Skeletal muscle cell (primary cell): ENCODE measurements at places on chromosomes 6 and 20.

DNA sequence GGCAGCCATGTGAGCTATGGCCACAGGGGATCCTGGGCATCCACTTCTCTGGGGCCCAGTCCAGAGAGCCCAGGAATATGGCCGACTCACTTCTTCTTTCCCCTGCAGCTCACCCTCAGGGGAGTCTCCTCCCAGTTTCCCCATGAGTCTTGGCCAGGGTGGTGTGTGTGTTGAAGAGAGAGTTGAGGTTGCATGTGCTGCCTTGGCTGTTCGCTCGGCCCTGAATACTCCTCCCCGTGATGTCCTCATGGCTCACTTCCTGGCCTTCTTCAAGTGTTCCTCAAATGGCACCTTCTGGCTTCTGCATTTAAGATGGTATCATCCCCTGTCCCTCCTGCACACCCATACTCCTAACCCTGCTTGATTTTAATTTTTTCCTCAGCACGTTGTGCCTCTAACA is 3.2 kb upstream of the TREML1 start:
- no peak for DNase-seq

GRCh38 chr20:57259121-57259937 is 7.1 kb downstream of the BMP7 start:
- DNase-seq, result no peak

DNA sequence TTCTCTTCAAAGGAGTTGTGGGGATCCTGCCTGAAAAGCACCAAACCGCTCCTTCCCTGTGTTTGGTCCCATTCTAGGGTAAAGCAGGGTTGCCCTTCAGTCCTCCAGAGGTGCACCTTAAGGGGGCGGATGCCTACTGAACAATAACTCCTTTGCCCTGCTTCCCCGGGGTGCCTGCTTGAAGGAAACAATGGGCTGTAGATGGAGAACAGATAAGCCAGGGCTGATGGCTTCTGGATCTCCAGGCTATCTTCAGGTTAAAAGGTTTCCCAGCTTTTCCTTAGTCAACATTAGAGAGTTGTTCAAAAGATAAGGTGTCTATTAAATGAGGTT is 5.4 kb upstream of the PRDM1 start:
- no peak for DNase-seq

DNA sequence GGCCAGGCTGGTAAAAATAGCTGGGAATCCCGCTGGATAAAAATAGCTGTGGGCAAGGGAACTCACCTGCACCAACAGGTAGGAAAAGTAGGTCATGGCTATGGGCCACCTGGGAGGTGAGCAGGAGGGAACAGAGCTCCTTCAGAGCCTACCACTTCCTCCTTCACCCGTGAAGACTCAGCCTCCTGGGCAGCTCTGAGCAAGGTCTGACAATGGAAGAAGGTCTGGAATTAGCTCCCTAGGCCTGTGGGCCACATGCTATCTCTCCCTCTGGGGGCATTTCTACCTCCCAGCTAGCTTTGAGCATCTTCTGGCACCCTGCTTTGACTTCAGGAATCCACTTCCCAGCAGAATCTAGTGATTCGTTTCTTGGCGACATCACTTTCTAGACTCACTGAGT is 153.9 kb downstream of the MRPL14 start:
- DNase-seq, result no peak

GRCh38 chr6:139635401-139636130 is 261.1 kb upstream of the CITED2 start:
- DNase-seq, result no peak

DNA sequence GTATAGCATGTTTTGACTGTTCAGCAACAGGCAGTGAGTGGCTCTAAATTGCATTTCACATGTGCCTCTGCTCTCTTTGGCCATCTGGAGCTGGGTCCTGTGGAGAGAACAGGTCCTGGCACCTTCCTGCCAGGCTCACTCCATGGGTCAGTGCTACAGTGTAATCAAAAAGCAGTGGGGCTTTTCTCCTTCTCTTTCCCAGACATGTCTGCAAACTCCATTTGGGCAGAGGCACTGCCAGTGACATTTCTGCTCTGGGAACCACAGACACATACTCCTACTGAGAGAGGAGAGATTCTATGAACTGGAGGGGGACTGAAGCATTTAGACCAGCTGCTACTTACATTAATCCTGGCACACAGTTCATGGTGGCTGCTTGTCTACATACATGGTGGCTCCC is 68.3 kb upstream of the TRAF3IP2 start:
- no peak for DNase-seq

GRCh38 chr6:33412140-33413009 is 1.6 kb downstream of the PHF1 start:
- DNase-seq, result no peak

DNA sequence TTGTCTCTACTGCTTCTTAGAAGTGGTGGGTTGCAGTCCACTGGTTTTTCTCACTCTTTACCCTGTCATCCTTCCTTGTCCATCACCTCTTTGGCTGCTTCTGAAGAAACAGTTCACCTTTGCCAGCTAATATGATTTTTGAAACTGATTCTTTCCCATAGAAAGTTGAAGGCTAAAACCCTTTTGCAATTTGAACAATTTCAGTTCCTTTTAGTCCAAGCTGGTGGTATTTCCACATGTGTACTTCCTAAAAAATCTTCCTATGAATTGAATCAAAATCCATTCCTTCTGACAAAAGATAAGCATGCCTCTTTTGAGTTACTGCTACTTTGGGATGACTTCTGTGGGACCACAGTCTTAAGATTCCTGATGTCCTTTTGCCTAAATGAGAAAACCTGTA is 210.0 kb upstream of the MAN1A1 start:
- no peak for DNase-seq

GRCh38 chr6:93822434-93823265 is 403.3 kb upstream of the EPHA7 start:
- no peak for DNase-seq

GRCh38 chr20:4038047-4038459 is 22.7 kb upstream of the RNF24 start:
- no peak for DNase-seq

DNA sequence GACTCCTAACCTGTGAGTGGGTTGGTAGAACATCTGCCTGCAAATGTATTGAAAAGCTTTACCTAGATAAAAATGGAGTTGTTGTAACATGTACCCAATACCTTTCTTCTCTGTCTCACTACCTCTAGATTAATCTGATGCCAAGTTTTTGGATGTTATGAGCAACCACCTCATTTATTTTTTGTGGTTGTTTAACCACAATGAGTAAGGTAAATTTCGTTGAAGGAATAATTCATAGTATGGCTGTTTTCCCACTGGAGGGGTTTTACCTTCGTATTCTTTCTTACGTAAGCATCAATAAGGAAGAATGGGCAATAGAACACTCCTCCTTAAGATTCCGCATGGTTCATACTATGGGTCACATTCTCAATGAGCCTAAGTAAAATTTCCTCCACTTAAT is 165.4 kb downstream of the CDH26 start:
- DNase-seq, result no peak

- DNase-seq, result no peak
These were observed 56.0 kb upstream of the HEY2 start for GRCh38 chr6:125693480-125693879.

GRCh38 chr6:40442591-40442990 is 144.6 kb downstream of the LRFN2 start:
- DNase-seq, result no peak

DNA sequence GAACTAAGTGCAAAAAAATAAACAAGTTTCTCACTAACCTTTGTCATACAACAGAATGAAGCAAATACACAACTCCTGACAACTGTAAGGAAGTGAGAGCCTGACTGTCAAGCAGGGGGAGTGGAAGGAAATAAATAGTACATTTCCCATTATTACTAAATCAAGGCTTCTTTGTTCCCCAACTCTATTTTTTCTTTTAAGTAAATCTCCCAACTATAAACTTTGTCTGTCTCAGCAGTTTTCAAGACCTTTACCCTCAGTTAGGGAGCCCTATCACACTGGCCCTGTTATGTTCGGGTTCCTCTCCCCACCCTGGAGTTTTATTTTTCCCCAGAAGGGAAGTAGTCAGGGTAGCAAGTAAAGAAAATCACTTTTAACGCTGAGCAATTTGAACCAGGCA is 24.1 kb upstream of the IPCEF1 start:
- DNase-seq, result no peak
